SK-N-SH treated with all-trans-retinoic acid at 6 μM for 48 hours (cell line): ENCODE measurements at places on chromosomes 3 and 15.

DNA sequence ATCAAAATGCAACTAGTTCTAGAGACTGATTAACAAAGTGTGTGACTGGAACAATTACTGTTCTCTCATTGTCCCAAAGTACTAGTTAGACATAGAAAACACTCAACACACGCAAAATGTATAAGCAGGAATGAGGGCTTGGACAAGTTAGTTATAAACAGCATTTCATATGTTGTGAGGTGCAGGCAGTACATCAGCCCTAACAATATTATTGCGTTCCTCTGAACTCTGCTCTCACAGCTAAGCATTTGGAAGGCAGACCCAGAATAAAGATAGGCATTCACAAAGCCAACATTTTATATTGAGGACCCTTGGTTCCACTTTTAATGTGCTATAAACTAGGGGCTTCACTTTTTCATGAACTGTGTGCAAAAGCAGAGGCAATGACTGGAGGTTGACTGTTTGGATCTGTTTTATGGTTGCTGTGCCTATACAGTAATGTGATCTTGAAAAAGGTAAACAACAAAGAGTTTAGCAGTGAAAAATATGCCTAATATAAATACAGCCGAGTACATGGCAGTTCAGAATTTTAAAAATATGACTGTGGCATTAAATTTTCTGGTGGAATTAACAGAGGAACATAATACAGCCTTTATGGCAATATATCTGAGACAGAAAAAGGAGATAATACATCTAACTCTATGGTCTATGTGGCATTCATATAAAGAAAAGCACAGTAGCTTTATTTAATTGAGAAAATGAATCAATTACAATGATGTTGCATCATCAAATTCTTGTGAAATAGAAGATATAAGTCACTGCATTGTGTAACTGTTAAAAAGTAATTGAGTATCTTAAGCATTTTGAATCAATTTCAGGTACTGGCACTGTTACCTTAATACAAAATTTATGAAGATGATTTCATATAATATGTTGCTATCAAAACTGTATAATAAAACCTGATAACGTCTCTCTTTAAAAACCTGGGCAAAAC, 80.0 kb upstream of the SKOR1 start:
- no peak for ATAC-seq

DNA sequence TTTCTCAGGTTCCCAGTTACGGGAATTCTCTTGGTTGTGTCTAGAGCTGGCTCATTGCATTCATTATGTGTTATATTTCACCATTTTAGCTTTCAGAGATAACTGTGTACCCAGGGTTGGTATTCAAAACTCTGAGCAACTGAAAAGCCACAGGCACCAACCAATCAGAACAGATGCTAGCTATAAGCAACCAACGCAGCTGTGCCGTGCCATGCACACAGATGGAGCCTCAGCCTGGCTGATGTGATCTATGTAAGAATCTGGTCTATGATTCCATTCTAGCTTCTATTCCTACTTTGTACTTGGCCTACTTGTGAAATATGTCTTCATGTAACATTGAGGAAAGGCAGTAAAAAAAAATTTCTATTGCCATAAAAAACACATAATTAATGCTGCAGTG, 95.0 kb upstream of the CCDC80 start:
- ATAC-seq, result no peak

GRCh38 chr3:97821287-97821773, 481 bp upstream of the CRYBG3 start:
- peak; percentile 44 for ATAC-seq

GRCh38 chr3:66797889-66798560, 200.1 kb upstream of the KBTBD8 start:
- ATAC-seq, result no peak

DNA sequence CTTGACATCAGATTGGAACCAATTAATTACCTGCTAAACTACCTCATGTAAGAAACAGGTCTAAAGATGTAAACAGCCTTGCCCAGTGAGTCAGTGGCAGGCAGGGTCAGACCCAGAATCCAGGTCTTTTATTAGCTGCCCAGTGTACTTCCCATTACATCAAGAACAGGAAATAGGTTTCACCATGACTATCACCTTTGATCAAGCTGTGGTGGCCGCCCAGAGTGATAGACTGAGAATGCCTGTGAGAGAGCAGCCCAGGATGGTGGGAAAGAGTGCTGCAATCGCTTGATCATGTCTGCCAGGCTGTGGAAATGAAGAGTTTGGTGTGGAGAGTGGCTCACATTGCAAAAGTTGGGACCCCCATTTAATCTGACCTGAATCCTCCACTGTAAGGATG, 61.3 kb upstream of the PIAS1 start:
- ATAC-seq, result no peak

- ATAC-seq, result peak; percentile 6
These were observed 631 bp upstream of the CNBP start for GRCh38 chr3:129184396-129184657.

- no peak; the same call in 2 of the 3 replicates for ATAC-seq
These were observed 22.2 kb downstream of the CCDC39 start for GRCh38 chr3:180657094-180657493.

DNA sequence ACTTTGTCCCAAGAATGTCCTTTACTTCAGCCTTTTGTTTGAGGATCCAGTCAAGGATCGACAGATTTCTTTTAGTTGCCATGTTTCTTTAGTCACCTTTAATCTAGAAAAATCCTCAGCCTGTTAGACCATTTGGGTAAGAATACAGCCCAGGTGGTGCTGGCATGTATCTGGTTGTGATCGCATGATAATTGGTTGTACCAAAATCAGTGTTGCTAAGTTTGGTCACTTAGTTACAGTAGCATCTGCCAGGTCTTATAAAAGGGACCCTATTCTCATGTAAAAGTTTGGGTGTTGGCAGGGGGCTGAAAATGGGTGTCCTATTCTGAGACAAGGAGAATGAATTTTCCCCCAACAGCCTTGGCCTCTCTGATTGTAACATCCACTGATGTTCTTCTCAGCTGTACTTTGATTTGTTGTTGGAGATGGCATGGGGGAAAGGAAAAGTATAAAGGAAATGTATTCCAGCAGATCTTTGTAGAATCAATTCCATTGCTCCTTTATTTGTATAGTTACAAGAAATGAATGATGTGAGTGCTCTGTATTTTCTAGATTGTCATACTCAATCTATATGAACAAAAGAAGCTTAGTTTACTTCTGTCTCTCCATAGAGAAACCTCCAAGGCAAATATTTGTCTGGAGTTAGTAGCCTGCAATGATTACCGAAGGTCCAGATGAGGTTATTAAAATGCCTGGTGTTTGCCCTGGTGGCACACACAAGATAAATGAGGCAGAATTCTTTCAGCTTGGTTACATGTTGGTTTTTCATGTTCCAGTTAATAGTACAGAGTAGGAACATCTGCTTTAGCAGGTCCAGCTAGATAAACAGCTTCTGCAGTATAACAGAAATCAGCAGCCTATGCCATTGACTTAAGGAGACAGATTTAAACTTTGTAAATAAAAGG, 65.7 kb downstream of the CMTM8 start:
- no peak for ATAC-seq

- no peak for ATAC-seq
These were observed 244.4 kb upstream of the TLE3 start for GRCh38 chr15:70342141-70342540.

- no peak for ATAC-seq
These were observed 31.4 kb downstream of the RNF111 start for GRCh38 chr15:59018833-59019232.

- ATAC-seq, result no peak
These were observed 39.6 kb upstream of the TIMP4 start for GRCh38 chr3:12198301-12198700.

DNA sequence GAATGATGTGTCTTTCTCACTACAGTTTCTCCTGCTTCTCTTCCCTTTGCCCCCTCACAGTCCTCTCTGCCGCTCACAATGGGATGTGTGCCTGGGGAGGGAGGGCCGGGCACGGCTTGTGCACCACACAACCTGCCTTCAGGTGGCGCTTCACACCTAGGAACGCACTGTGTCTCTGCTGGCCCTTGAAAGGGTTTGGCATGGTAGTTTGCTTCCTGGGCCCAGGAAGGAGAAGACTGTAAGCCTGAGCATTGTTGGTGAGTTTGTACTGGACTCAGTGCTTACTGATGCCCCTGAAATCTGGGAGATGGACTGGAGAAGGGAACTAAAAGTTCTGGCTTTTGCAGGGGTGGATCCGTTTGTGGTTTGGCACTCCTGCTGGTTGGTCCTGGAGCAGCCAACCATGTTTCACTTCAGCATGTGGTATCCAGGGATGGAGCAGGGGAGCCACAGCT, 9.2 kb downstream of the ALPK3 start:
- ATAC-seq, result peak; percentile 80

DNA sequence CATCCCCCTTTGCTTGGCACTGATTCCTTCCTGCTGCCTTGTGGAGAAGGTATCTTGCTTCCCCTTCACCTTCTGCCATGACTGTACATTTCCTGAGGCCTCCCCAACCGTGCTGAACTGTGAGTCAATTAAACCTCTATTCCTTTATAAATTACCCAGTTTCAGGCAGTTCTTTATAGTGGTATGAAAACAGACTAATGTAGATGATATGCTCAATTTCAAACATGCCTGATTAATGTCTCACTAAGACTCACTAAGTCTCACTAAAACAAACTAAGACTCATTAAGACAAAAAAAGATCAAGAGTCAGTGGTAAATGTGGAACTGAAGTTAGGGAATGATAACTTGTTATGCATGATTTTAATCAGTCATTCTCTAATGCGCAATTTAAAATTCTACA, 606.6 kb downstream of the RBMS3 start:
- no peak for ATAC-seq

DNA sequence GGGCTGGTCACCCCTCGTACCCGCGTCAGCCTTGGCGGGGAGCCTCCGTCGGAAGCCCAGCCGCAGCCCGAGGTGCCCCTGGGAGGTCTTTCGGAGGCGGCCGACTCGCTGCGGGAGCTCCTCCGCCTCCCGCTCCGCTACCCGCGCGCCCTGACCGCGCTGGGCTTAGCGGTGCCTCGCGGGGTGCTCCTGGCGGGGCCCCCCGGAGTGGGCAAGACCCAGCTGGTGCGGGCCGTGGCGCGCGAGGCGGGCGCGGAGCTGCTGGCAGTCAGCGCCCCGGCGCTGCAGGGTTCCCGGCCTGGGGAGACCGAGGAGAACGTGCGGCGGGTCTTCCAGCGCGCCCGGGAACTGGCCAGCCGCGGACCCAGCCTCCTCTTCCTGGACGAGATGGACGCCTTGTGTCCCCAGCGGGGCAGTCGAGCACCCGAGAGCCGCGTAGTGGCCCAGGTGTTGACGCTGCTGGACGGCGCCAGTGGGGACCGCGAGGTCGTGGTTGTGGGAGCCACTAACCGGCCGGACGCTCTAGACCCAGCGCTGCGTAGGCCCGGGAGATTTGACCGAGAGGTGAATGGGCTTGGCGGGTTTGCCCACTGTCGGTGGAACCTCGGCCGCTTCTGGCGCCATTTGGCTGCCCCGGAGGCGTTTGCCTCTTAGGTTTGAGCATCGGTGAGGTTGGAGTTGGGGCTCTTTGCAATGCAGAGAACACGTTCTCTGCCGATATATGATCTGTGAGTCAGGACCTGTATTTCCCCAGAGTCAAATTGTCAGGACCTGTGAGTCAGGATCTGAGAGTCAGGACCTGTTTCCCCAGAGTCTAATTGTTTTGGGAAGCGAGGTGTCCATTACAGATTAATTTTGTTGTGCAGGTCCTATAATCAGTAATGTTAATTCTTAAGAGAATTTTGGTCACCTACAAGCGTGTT, 24.9 kb upstream of the GATM start:
- ATAC-seq, result peak; percentile 33

DNA sequence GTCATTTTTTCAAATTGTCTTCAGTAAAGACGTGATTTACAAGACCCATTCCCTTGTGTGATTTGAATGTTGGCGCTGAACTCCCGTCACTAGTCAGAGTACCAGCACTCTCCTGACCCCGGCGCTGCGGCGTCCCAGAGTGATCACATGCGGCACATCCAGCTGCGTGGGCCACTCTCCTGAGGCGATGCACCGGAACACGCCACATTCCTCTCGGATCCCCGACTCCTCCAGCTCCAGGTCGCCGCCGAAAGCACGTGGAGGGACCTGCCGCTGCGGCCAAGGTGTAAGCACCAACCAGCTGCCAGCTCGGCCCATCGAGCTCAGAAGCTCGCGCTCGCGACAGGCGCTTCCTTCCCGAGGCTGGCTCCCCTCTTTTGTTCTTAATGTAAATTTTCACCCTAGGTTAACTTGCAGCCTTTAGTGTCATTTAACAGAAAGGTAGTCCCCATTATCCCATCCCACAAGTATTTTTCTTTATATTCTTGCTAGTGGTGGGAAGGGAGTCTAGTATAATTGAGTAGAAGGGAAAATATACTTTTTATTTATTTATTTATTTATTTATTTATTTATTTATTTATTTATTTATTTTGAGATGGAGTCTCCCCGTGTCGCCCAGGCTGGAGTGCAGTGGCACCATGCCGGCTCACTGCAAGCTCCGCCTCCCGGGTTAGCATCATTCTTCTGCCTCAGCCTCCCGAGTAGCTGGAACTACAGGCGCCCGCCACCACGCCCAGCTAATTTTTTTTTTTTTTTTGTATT, 61.7 kb upstream of the VGLL3 start:
- no peak for ATAC-seq

GRCh38 chr15:40782609-40783227, 12.9 kb downstream of the C15orf62 start:
- peak; percentile 93 for ATAC-seq

- peak; percentile 42 for ATAC-seq
These were observed 53.0 kb upstream of the TPM1 start for GRCh38 chr15:62989366-62990055.

- ATAC-seq, result no peak
These were observed 136.9 kb upstream of the SLC2A2 start for GRCh38 chr3:171163101-171164066.

GRCh38 chr15:92687746-92688145, 32.2 kb upstream of the FAM174B start:
- no peak for ATAC-seq

- no peak for ATAC-seq
These were observed 120.6 kb upstream of the SPATA12 start for GRCh38 chr3:56939834-56940233.

DNA sequence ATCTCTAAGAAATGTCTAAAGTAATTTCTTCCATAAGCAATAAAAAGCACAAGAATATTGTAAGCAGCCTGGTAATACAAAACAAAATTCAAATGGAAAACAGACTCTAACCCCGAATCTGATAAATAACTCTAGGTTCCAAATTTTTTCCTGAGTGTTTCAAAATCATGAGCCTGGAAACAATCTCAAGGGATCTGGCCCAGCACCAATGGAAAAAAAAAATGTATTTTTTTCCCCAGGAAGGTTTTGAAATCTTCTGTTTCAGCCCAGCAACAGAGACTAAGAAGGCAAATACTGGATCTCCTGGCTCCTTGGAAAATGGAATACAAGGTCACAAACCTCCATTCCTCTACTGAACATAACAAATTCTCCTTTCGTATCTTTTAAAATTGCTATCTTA, 13.0 kb downstream of the TBC1D2B start:
- peak; percentile 4; the same call in 1 of the 3 replicates for ATAC-seq

- no peak; the same call in 1 of the 3 replicates for ATAC-seq
These were observed 55.0 kb upstream of the CHD2 start for GRCh38 chr15:92845126-92845508.
